ENCODE measurements at places on chromosomes 4 and X. TPM values are rescaled to one million over a fixed set of nuclear protein-coding genes. Genes with fewer than 3 reads are reported as not detected.

Gene STOX2
- 0.12 TPM for total RNA-seq

Gene MAGEA12
- total RNA-seq, result not detected

Gene USP51
- 2.5 TPM for total RNA-seq

Gene CLTRN
- total RNA-seq, result not detected

Gene INTS6L
- 5.6 TPM for total RNA-seq

Gene MAML3
- 2.1 TPM for total RNA-seq

Gene MAGEA3
- not detected for total RNA-seq

Gene DUSP21
- not detected for total RNA-seq

Gene HSFX3
- not detected for total RNA-seq

Gene EDNRA
- total RNA-seq, result 3.5 TPM

Gene C4orf50
- total RNA-seq, result not detected
